ENCODE measurements at places on chromosomes 6 and 20.

DNA sequence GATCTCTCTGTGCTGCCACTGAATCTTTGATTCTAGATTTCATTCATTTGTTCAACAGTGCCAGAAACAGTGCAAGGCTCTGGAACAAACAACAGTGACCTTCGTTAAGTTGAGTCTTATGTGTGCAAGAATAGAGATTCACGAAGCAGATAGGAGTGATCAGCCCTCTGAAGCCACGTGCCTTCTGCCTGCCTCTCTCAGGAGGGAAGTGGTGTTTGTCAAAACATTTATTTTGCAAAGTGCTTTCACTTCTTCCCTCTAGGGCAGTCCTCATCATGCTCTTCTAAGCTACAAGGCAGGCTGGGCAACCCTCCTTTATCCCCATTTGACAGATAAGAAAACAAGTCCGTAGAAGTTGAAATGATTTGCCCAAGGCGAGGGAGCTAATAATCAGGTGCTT, 204.3 kb downstream of the TFAP2C start:
- DNase-seq = no peak

DNA sequence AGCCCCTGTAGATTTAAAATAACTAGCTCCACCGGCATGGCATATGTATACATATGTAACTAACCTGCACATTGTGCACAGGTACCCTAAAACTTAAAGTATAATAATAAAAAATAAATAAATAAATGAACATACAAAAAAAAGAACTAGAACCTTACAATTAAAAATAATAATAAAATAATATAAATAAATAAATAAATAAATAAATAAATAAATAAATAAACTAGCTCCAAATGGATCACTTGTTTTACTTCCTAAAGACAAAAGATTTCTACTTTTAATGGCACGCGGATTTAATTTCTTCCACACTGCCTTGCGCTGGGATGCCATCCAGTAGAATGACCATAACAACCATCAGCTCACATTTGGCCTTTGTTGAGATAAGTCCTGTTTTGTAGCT, 141.0 kb upstream of the NRSN1 start:
- no peak for DNase-seq

GRCh38 chr6:124223611-124224345, 420.1 kb downstream of the NKAIN2 start:
- no peak for DNase-seq

DNA sequence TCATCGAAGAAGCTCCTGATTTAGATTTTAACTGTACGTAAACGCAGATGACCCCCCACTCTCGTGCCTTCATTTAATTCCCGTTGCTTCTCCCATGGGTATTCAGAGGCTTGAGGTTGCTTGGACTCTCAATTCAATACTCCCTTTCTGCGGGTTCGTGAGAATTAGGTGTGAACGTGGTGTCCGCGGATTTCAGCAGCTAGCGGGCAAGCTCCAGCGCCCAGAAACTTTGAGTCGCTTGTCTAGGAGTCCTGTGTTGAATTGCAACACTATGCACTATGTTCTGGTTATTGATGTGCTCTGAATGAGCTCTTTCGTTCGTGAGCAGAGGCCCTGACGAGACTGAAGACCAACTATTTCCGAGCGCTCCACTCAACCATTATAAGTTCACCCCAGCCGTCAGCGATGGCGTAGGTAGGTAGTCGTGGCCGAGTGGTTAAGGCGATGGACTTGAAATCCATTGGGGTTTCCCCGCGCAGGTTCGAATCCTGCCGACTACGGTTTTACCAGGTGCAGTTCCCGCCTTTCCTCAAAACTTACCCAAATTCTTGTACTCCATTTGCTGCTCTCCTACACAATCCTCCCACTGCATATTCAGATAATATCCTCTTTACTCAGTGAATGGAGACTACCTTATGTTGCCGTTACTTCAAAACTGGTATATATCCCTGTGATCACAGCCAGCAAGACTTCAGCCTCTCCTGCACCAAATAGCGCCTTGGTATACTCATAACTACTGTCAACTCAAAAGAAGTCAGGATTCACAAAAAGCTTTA, 72.6 kb upstream of the ZNF184 start:
- DNase-seq = peak; percentile 64

DNA sequence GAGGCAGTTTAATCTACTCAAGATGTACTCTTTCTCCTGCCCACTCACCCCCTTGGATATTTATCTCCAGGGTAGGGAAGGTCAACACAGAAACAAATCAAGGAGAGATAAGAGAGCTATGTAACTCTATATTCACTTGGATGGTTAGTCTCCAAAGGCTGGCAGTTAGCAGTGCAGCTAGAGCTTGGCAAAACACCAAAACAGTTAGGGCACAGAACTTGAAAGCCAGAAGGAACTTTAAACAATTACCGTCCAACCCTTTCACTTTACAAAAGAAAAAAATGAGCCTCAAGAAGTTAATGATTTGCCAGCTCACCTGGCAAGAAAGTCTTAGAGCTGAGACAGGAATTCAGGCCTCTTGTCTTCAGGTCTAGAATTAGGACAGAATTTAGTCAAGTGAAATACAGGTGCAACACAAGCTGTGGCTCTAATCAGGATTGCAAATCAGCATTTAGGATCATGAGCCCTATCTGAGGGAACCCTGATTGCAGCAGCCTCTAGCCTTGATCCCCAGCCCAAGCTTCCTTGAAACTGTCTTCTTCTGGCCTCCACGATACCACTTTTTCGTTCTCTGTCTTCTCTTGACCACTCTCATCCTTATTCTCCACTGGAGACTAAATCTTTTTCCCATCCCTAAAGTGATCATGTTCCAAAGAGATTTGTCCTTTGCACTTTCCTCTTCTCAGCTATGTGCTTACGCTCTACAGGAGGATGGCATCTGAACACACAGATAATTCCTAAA, 14.9 kb downstream of the NEDD9 start:
- no peak for DNase-seq

DNA sequence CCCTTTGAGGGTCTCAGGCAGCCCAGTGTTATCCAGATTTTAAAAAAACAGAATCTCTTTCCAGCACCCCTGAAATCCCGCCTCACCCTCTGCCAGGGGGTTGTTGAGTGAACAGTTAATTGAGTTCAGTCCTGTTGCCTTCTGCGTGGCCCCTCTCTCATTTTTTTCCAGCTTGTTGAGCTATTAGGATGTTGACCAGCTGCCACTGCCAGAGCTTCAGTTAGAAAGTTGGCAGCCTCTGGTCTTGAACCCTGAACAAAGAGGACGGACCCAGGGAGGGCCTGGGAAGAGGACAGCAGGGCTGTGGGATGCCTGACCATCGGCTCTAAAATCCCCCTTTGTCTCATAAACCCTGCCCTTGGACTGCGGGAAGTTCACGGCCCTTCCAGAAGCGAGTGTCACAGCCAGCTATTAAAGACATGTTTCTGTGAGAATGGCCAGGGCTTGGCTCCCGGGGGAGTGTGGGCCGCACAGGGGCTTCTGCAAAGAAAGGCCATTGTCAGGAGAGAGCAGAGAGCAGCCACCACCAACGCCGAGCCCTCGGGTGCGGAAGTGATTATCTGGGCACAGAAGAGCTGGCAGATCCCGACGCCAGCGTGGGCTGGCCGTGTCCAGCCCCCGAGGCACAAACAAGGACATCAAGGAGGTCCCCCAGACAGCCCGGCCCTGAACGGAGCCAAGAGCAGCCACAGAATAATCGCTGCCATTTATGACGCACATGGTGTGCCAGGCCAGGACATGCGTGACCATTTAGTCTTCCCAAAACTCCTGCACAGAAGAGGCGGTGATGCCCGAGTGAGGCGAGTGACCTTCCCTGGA, 189.0 kb downstream of the ANKRD60 start:
- DNase-seq = peak; percentile 79

DNA sequence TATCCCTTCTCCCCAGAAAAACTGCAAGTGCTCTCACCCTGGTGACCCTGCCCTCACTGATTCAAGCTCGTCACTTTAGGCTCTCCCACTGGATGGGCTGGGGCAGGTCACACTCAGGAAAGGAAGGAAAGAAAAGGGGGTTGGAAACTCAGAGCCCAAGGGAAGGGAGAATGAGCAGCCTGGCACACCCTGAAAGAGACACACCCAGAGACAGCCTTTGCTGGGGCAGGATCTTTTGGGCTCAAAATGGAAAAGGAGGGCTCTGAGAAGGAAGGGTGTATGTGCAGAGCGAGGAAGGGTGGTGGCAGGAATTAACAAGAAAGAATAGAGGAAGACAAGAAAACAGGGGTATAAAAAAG, 2.5 kb downstream of the PPP1R18 start:
- DNase-seq = no peak

- DNase-seq = peak; percentile 95
Measured at GRCh38 chr20:56925082-56925830, 296.1 kb downstream of the TFAP2C start.

DNA sequence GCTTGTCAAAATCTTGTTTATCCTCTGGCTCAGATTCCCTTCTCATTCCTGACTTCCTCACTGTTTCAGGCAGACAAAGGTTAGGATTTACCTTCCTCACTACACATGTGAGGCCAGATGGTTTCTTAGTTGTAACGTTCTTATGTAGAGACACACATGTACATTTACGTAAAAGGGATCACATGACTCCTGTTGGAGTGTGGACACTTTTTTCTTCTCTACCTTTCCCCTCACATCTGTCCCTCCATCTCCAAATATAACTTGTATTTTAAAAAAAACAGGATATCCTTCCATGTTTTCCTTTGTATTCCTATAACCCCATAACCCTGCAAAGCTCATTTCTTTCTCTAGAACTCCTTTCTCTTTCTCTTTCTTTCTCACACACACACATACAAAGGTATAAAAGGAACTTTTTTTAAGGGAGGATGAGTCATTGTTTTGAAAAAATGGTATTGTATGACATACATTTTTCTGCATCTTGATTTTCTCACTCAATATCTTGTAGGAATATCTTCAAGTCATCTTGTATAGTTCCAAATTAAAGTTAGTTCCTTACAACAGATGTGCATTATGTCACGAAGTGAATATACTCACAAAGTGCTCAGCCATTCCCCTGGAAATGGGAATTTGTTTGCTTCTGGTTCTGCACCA, 78.2 kb upstream of the SULF2 start:
- no peak for DNase-seq

DNA sequence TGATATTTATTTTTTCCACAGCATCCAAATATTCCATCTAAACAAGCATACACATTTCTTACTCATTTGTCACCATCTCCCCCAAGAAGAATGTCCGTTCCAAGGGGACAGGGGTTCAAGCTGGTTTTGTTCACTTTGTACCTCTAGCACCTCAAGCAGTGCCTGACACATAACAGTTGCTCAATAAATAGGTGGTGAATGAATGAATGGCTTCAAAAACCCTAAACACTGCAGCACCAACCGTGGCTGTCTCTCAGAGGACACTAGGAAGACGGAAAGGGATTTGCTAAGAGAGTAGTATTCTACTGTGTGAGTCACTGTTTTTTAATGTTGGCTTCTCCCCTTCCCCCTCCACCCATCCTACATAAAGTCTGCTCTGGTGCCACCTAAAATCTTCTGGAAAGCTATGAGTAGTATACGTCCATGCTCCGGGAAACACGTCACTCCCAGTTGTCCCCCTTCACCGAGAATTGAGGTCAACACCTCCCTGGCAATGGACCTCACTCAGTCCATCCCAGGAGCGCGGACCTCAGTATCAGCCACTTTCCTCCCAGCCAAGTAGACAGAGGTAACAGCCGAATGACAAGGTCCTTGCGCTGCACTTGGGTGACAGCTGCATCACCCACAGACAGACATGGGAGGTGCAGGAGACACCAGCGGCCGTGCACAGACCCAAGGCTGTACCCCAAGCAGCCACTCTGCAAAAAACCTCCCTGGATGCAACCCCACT, 107.4 kb downstream of the PREX1 start:
- no peak for DNase-seq

DNA sequence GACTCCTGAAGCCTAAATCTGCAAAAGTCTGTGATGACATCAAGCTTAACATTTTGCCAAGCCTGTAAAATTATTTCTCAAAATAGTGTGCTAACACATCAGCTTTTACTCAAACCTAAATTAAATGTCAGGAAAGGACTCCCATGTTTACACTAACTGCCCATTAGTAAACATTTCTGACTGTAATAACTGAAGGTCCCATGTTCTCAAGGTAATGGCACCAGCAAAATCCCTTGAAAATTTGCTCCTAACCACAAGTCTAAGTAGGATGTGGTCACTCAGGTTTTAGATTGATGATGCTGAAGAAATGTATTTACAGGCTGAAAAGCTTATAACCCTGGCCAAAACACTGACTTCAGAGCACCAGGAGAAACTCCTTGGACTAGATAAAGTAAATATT, 33.0 kb downstream of the BACH2 start:
- DNase-seq = no peak

DNA sequence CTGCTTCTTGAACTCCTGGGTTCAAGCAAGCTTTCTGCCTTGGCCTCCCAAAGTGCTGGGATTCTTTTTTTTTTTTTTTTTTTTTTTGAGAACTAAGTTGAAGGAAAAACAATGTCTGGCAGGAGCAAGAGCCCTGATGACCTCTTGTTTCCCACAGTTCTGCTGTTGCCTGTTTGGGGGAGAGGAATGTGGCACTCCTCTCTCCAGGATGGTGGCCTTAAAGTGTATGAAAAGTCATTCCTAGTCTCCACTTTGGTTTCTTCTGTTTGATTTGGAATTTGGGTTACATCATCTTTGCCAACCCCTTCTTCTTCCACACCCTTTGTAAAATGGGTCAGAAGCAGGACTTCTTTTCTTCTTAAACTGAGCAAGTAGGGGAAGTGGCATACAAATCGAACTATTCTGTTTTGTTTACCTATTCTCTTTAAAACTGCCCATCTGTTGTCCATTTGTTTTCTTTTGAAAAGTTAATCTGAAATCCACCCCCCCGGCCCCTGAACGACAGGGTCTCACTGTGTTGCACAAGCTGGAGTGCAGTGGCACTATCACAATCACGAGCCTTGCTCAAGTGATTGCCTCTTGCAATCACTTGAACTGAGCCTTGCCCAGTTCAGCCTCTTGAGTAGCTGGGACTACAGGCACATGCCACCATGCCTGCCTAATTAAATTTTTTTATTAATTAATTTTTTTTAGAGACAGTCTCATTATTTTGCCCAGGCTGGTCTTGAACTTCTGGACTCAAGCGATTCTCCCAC, 11.3 kb downstream of the CARMIL1 start:
- no peak for DNase-seq

- no peak for DNase-seq
Measured at GRCh38 chr20:23244916-23245552, 105.6 kb upstream of the NXT1 start.

DNA sequence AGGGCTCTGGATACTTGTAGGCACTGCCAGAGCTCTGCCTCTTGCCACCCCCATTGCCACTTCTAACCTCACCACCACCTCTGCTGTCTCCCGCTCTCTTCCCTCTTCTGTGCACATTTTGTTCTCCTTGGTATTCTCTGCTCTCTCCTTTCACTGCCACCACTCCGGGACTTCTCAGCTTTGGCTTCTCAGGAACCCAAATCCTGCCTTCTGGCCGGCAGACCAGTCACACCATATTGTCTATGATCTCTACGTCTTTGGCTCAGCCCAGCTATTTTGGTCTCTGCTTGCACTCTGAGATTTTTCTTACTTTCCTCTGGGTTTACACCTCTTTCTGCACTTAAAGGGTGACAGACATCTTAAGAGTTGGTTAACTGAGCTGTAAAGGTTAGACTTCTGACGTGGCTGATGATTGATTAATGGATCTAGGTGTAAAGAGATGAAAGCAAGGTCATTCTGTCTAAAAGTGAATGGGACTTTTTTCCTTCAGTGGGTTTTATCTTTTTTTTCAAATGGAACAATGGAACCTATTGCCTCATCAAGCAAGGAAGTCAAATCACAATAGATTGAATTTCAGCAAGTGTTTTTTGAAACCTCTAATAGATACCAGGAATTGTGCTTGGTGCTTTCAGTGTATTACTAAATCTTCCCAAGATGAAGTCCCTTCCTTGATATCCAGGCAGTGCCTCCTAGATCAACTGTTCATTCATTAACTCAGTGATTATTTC, 13.8 kb downstream of the MMP24 start:
- no peak for DNase-seq

GRCh38 chr6:108873251-108873650, 25.0 kb downstream of the ARMC2 start:
- no peak for DNase-seq
